Astrocyte (in vitro differentiated cells and primary cell): ENCODE measurements at places on chromosomes 6 and 20. TPM values are rescaled to one million over a fixed set of nuclear protein-coding genes. Genes with fewer than 3 reads are reported as not detected.
A peak's percentile ranks its signal among the peaks of the same experiment; 100 is the strongest.

- peak; percentile 32 for DNase-seq
Observed at GRCh38 chr6:82861121-82861520, 204.5 kb downstream of the UBE3D start.

PDE7B gene
- total RNA-seq = 0.19 and 0.27 TPM in 2 replicates

GRCh38 chr6:96621983-96622382 lies 59.1 kb downstream of the FHL5 start:
- DNase-seq = no peak

- peak; percentile 16 for DNase-seq
Observed at GRCh38 chr20:2005831-2006426, 12.1 kb upstream of the PDYN start.

GRCh38 chr6:135438907-135439535 lies 58.5 kb downstream of the AHI1 start:
- no peak for DNase-seq

ME1 gene
- total RNA-seq = 34.5 and 38.5 TPM in 2 replicates

DNA sequence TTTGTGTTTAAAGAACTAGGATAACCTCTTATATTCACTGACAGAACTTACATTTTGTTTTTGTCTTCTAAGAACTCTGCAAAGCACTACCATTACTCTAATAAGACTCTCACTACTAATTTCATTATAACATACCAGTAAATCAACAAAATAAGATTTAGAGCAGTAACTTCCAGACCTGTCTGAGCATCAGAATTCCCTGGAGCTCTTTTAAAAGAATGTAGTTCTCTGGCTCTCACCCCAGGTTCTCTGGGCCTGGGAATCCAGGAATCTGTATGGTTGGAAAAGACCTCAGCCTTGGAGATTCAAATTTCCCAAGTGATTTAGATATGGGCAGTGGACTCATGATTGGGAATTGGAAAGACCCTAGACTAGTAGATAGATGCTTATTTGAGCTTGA lies 89.4 kb downstream of the JAG1 start:
- no peak for DNase-seq

CST9 gene
- not detected in 2 replicates for total RNA-seq

C6orf52 gene
- total RNA-seq = 2.3 and 2.9 TPM in 2 replicates

DNA sequence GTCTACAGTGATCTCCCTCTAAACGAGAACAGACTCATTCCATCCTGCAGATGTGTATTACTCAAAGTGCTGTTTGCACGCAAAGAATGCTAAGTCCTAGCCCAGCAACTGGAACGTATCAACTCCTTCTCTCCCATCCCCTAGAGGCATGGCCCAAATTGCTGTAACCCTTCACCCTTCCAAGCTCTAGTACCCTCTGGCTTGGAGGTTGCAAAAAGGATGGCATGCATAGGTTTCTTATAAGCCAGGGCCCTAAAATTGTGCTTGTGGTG lies 71.5 kb upstream of the TGM3 start:
- DNase-seq = no peak

DNA sequence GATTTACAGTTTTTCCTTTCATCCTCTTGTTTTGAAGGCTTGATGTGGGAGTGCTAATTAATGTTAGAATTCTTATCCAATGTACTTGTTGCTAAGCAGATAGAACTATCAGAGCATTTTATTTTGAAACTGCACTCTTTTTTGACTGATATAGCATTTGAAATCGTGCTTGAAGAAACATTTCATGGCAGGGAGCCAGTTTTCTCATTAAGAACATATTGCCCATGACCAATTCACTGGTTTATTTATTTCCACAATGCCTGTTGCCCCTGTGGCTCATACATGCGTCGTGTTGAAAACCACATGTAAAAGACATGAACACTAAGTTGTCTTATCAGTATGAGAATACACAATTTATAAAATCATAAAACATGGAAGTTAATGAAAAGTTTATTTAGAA lies 479.7 kb upstream of the FLRT3 start:
- DNase-seq = no peak

IP6K3 gene
- total RNA-seq = 4.5 and 4.6 TPM in 2 replicates

GRCh38 chr20:54291339-54292010 lies 83.6 kb downstream of the PFDN4 start:
- DNase-seq = no peak

ZNF337 gene
- 13.8 and 15.6 TPM in 2 replicates for total RNA-seq

DNA sequence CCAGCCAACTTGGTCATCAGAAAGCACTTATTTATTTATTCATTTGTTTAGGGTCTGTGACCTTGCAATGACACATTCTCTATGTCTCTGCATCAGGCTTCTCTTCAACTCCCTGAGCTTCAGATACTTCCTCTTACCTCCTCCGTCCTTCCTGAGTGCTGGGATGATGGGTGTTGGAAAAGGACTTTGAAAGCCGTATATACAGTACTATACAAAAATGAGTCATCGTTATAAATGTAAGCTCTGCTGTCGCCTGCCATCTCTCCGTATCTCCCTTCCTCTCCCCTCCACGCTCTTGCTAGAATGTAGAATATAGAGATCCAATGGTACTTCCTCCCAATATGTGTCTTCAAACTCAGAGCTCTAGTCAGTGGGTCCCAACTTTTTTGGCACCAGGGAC lies 91.9 kb upstream of the SALL4 start:
- DNase-seq = no peak

BPI gene
- not detected in 2 replicates for total RNA-seq

KCNQ5 gene
- total RNA-seq = 0.43 and 2.0 TPM in 2 replicates

- no peak for DNase-seq
Observed at GRCh38 chr6:44453146-44453545, 65.6 kb downstream of the CDC5L start.

DNA sequence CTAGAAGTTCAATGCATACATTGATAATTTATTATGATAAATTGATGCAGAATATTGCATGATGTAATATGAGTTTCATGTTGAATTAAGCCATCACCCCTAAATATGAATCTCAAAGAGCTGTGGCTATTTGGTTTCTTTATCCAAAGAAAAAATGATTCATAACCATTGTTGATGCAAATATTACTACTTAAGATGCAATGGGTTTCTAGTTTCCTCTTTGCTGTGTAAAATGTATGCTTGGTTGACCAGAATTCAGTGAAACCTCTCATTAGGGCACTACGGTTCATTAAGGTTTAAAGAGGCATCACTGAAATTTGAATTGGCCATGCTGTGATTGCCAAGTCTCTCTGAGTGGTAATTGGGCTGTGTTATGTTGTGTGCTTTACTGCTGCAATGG lies 492.5 kb upstream of the FLRT3 start:
- DNase-seq = no peak

SEC23B gene
- total RNA-seq = 61.5 and 66.4 TPM in 2 replicates

DNA sequence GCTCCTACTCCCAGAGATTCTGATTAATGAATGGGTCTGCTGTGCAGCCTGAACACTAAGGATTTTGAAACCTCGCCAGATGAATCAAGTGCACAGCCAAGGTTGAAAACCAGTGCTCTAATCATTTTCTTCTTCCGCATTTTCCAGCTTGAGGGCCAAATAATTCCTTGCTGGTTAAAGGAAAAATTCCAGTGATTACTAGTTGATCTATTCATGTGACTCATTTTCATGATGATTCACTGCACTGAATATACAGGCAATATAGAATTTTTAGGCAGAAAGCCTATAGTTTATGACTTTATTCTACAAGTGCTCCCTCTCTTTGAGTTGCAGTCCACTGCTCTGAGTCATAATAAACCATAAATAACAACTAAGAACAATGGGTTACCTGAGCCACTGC lies 80.6 kb upstream of the PROKR2 start:
- peak; percentile 35 for DNase-seq

GRCh38 chr6:5763407-5763806 lies 243.3 kb downstream of the NRN1 start:
- DNase-seq = peak; percentile 14

DNA sequence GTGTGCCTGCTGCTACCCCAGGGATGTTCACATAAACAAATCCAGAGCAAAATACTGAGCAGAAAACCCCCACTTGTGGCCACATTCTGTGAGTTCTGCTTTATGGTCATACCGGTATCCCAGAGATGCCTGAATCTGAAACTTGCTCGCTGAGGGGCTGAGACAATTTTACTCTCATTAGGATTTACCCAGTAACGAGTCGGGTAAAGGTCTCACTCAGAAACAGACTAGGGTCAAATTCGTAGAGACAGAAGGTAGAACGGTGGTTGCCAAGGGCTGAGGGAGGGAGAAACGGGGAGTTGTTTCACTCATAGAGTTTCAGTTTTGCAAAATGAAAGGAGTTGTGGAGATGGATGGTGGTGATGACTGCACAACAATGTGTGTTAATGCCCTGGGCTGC lies 45.4 kb upstream of the NKX2-2 start:
- no peak for DNase-seq

KPNA5 gene
- 14.3 and 14.4 TPM in 2 replicates for total RNA-seq

DNA sequence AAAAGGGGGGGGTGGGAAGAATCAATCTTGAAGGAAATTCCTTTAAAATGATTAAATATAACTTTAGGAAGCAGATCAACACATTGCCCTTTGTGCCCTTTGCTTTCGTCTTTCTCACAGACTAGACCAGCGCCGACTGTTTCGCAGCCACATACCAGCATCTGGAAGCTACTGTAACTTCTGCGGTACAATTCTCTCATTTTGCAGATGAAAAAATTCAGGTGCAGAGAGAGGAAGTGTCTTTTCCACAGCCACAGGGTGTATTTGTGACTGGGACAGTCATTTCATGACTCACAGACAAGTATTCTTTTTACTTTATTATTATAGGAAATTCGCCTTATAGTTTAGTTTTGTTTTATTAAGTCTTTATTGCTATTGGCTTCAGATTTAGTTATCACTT lies 84.2 kb downstream of the UST start:
- no peak for DNase-seq

RCAN2 gene
- total RNA-seq = 9.9 and 10.6 TPM in 2 replicates

SNAP91 gene
- 0.24 and 0.27 TPM in 2 replicates for total RNA-seq

DNA sequence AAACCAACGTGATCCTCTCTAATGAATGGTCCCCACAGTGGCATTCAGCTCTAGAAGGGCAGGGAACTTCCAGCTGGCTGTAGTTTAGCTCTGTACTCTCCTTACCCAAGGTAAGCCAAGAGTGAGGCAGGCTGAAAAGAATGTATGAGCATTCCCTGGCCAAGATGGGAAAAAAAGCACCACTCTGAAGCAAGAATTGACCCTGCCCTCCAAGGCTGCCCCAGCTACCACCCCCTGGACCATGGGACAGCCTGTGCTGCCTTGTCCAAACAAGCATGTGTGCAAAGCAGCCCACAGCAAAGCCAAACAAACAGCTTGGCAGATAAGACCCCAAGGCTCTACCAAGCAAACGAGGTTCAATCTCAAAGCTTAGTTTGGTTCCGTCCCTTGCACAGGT lies 73.9 kb downstream of the GFOD1 start:
- DNase-seq = peak; percentile 79

TGM3 gene
- total RNA-seq = not detected in 2 replicates

TRIM10 gene
- total RNA-seq = not detected in 2 replicates

GRCh38 chr6:112024464-112024863 lies 29.4 kb upstream of the CCN6 start:
- DNase-seq = no peak

SEL1L2 gene
- total RNA-seq = not detected in 2 replicates

GRCh38 chr20:36741072-36741471 lies 4.8 kb downstream of the NDRG3 start:
- DNase-seq = no peak

GRCh38 chr6:15086348-15087158 lies 159.3 kb upstream of the JARID2 start:
- no peak for DNase-seq

TPX2 gene
- 31.7 and 41.6 TPM in 2 replicates for total RNA-seq

DNA sequence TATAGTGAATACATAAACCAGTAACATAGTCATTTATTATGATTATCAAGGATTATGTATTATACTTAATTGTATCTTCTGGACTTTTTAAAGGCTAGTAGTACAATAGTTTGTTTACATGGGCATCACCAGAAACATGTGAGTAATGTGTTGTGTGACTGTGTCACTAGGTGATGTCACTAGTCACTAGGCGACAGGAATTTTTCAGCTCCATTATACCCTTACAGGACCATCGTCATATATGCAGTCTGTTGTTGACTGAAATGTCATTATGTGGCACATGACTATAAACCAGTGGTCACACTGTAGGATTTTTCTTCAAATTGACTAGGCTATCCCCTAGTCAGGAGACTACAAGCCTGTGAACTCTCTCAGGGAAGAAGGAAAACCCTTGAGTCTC lies 86.5 kb upstream of the CENPW start:
- DNase-seq = no peak

- no peak for DNase-seq
Observed at GRCh38 chr20:56955680-56956079, 310.8 kb downstream of the BMP7 start.

DNA sequence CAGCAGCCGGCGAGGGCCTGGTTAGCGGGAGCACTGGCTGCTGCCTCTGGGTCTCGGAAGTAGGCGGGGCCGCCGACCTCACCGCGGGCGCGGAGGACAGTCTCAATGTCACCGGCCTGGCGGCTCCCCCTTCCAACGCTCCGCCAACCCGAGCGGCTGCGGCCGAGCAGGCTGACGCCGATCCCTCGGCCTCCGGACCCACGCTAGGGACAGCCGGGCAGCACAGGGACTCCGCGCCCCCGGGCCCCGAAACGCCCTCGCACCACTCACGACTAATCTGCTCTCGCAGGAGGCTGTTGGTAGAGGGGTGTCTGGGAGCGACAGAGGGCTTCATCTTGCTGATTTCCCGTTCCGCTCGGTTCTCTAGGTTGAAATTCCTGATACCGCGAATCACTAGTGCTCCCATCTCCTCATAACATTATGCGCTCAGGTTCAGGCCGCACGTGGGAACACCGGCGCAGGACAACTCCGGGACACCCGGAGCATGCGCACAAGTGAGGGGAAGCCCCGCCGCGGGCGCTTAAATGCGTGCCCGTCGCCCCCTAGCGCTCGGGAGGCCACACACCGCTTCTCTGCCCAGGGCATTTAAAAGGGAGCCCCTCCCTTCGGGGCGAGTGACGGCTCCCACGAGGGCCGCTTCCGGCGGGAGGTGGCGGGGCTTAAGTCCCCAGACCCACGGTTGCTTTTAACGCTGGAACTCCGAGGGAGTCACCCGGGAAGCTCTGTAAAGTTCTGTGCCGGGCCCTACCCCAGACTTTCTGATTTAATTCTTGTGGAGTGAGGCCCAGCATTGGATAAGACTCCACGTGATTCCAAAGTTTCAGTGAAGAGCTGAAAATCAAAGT lies at the start of gene NDUFAF4:
Gene NDUFAF4 (minus strand): TSS at position 496 of the 845 bp plus-strand sequence. CDS start 90 bp downstream, at position 406.
- DNase-seq = peak; percentile 81

CSNK2A1 gene
- 226 and 237 TPM in 2 replicates for total RNA-seq

DNA sequence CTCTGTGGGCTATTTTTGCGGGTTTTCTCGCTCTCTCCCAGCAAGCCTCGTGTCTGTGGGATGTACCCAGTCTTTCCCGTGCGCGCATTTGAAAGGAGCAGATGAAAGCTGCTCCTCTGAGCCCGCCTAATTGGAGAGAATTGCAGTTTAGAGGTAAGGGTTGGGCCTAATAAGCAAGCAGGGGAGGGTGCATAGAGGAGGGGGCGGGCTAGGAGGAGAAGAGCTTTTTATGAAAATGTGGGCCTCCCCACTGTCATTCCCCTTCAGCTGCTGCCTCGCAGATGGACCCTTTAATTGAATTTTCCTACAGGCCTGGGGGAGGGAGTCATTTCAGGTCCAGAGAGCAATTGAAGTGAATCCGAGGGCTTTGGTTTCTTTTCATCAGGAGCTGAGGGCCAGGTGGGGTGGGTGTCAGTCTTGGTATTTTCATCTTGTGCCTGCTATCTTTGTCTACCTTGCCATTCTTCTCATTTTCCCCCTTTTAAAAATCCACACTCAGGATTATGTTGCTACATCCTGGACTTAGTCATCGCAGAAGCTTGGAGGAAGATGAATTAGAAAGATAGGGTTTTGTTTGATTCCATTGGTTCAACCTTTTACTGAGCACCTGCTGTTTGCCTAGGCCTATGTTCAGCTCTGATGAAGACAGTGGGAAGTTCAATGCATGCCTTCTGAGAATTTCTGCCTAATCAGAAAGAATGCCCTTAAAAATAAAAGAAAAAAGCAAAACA lies 423.4 kb downstream of the CD83 start:
- DNase-seq = no peak

- DNase-seq = peak; percentile 74
Observed at GRCh38 chr6:26249957-26250697, 114.9 kb upstream of the BTN3A2 start.
